ENCODE measurements at places on chromosomes 16 and 17.

- peak; percentile 41 for DNase-seq
These were observed 13.2 kb upstream of the MLKL start for GRCh38 chr16:74713876-74714275.

GRCh38 chr17:7563115-7563869 lies 1.6 kb downstream of the SENP3 start:
- DNase-seq = no peak

DNA sequence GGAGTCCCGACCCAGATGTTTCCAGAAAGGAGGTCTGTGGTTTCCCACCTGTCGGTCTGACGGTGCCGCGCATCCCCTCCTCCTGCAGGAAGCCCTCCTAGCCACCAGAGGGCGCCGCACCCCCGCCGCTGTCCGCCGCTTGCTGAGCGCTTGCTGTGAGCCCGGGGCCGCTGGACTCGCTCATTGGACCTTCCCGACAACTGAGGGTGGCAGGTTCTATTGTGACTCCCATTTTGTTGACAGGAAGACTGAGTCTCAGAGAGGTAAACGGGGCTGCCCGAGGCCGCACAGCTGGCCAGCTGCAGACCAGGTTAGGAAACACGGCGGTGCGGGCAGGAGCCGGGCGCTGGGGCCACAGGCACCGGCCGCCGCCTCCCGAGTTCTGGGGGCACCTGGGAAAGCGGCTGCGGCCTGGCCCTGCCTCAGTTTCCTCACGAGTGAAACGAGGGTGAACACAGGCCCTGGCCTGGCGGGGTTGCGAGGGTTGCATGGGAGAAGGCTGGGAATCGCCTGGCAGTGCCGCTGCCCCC lies 191.1 kb upstream of the CIBAR2 start:
- DNase-seq = peak; percentile 96

DNA sequence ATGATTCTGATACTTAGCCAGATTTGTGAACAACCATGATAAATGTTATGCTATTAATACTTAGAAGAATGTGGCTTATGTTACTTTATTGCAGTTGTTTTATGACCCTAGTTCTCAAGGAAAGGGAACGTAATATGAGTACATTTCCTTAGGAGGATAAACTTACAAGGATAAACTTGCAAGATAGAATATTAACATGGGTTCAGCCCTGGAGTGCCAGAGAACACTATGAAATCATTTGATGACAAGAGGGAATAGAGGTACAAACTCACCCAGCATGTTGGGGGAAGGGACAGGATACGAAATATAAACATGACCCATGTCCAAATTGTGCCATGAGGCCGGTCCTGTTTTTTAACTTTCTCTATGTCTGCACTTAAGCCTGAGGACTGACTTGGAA lies 13.0 kb upstream of the ABCA5 start:
- DNase-seq = no peak

DNA sequence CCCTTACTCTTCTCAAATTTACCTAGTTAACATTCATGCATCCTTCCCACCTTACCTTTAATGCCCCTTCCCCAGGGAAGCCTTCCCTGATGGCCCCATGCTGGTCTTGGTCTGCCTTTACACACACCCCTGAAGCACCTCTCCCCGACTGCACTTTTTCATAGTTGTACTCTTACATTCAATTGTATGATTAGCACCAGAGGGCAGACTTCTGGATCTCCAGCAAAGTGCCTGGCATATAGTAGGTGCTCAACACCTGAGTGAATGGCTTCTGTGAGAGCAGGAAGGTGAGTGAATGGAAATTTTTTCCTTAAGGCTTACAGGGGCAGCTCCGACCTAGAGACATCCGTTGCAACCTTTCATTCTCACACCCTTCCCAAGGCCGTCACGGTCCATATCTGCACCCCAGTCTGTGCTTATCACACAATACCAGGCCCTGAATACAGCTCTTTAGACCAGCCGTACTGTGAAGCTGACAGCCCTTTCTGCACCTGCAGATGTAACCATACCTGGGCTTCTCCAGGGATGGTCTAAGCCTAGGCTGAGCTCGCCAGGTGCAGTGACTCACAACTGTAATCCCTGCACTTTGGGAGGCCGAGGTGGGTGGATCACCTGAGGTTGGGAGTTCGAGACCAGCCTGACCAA lies 4.4 kb downstream of the PGAP3 start:
- DNase-seq = no peak

DNA sequence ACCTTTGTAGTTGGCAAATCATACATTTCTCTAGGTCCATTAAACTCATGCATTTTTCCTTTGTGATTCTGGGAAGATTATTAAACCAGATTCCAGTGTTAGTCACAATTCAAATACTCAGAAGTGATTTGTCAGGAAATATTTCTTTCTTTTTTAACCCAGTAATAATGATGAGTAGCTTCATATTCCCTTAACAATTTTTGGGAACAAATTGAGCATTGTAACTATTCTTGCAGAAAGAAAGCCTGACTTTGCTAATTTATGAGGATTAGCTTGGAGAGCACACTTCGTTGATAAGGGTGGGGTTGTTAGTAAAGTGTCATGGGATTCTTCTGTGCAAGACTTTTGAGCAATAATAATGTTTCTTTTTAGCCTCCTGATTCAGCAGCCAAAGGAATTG lies 18.7 kb upstream of the KRT24 start:
- DNase-seq = no peak

DNA sequence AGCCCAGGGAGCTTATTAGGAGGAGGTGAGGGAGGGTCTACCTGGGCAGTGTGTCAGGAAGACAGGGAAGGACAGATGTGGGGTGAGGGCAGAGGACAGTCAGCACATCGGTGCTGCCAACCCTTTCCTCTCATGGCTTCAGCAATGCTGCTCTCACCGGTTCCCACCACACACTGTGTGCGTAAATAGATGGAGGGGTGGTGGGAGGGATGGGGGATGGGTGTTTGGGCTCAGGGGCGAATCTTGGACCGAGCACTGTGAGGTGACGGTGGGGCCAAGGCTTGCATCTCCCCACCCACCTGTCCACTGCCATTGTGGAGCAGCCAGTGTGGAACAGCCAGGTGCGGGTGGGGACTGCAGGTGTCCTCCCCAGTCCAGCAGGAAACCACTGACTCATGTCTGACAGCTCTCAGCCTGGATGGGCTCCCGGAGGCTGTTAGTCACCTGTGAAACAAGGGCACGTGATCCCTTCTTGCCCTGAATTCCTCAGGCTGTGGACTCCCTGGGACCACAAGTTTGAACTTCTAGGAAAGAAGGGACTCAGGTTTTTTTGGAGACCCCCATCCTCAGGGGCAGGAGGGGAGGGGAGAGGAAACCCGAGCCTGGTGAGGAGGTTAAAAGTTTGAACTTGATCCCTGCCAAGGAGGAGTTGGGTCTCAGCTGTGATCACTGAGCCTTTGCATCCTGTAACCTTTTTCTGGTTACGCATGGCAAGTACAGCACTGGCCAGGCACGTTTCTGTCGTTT lies 42.7 kb upstream of the SMPD3 start:
- DNase-seq = peak; percentile 65

DNA sequence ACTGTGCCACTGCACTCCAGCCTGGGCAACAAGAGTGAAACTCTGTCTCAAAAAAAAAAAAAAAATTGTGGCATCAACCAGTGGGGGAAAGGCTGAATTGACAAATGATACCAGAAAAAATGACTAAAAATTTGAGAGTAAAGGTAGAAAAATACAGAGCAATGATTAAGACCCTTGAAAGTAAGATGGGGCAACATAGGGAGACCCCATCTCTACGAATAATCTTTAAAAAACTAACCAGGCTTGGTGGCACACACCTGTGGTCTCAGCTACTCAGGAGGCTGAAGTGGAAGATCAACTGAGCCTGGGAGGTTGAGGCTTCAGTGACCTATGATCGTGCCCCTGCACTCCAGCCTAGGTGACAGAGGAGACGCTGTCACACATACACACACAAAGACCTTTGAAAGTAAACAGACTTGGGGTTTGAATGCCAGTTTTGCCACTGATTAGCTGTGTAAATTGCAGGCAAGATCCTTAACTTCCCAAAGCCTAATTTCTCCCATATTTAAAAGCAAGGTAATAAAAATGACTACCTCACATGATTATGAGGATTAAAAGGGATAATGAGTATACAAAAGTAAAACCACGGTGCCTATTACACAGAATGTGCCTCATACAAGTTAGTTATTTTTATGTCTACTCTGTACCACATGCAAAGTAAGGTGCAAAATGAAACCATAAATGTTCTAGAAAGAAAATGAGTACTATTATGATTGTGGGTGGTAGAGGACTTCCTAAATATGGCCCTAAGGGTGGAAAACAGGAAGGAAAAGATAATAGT lies 21.7 kb upstream of the PAFAH1B1 start:
- no peak for DNase-seq

DNA sequence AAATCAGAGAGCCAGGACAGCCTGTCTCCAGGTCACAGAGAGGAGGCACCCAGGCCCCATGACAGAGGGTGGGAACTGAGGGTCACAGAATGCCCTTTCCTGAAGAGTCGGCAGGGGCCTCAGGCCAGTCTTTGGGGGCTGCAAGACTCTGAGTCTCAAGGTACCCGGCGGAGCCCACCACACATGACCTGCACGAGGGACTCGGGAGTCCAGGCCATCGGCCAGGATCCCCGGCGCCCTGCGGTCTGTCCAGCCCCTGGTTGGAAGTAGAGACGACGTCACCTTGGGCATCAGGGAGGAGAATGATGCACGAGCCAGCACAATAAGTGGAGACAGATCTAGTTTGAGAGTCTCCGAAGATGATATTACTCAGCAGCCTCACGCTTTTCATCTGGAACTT lies 234.7 kb upstream of the SDK2 start:
- DNase-seq = no peak

GRCh38 chr16:50925758-50926357 lies 184.0 kb downstream of the CYLD start:
- no peak for DNase-seq

GRCh38 chr16:9545522-9546437 lies 454.3 kb downstream of the HAPSTR1 start:
- DNase-seq = no peak

DNA sequence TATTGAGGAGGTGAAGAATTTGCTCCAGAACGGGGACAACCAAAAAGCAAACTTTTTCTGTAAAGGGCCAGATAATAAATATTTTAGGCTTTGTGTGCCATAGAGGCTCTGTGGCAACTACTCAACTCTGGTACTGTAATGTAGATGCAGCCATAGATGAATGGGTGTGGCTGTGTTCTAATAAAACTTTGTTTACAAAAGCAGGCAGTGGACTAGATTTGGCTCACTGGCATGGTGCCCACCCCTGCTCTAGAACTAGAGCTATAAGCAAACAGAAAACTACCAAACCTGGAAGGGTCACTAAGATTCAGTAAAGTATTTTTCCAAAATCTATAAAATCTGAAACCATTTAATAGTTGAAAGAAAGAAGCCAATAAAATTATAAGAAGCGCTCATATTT lies 24.6 kb upstream of the SMURF2 start:
- no peak for DNase-seq

GRCh38 chr17:16937431-16937830 lies 34.5 kb downstream of the TNFRSF13B start:
- DNase-seq = no peak

- DNase-seq = no peak
These were observed 26.9 kb upstream of the ZFP90 start for GRCh38 chr16:68512183-68512582.

- DNase-seq = no peak
These were observed 36.4 kb upstream of the HSBP1 start for GRCh38 chr16:83771306-83771942.

DNA sequence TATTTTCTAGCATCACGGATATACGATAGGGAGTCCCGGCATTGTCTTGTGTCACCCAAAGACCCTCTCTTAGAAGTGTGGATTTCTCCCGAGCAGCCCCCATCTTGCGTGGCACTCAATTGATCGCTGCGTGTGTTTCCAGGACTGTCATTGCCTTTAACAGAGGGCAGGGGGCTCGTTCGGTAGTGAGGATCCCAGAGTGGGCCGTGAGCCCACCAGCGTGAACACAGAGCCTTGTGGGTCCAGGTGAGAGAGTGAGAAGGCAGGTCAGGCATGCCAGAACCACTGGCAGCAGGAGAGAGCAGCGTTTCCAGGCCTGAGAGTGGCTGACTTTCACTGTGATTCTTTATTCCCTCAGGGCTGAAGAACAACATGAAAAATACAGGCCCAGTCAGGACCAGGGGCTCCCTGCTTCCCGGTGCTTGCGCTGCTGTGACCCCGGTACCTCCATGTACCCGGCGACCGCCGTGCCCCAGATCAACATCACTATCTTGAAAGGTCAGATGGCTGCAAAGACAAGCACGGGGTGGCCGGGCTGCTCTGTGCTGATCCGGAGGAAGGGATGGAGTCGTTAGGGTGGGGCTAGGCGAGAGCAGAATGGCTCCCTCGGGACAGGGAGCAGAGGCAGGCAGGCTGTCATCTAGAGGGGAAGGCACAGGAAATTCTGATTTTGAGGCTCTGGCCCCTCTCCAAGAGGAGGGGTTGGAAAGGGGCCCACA lies 22.4 kb downstream of the C1QTNF1 start:
- peak; percentile 65 for DNase-seq

DNA sequence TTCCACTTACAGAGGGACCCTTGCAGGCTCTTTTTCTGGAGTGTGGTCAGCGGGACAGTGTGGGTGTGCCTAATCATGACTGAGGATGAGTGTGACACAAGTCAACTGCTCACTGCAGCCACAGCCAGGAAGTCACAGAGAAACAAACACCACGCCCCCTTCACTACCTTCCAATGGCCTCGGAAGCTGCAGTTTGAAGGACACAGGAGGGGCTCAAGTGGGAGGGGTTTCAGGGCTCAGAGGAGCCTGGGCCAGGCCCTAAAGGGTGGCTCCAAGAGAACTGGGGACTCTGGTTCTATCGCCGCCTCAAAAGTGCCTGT lies 116.2 kb upstream of the SDK2 start:
- peak; percentile 90 for DNase-seq

- peak; percentile 93 for DNase-seq
These were observed 1.1 kb downstream of the C17orf107 start for GRCh38 chr17:4900231-4901107.

GRCh38 chr17:7922845-7923628 lies 6.6 kb downstream of the KCNAB3 start:
- peak; percentile 93 for DNase-seq

- DNase-seq = no peak
These were observed 1.1 kb upstream of the C1QTNF8 start for GRCh38 chr16:1097156-1097555.

Measured in H7 (cell line).